Smooth muscle cell of the coronary artery (primary cell): ENCODE measurements at places on chromosomes 6 and 20. TPM values are rescaled to one million over a fixed set of nuclear protein-coding genes. Genes with fewer than 3 reads are reported as not detected.

BYSL gene
- total RNA-seq, result 22.1 and 25.4 TPM in 2 replicates

SLC25A27 gene
- total RNA-seq, result 0.75 and 17.0 TPM in 2 replicates

ULBP3 gene
- 5.0 and 5.2 TPM in 2 replicates for total RNA-seq

RAET1L gene
- not detected in 2 replicates for total RNA-seq

UNC93A gene
- not detected in 2 replicates for total RNA-seq

PIM1 gene
- total RNA-seq, result 10.9 and 25.2 TPM in 2 replicates

TRIM10 gene
- not detected in 2 replicates for total RNA-seq

PRR18 gene
- total RNA-seq, result not detected in 2 replicates

SLC2A10 gene
- 33.5 and 45.4 TPM in 2 replicates for total RNA-seq

PI16 gene
- total RNA-seq, result under 0.01 and 18.0 TPM in 2 replicates

PTGIS gene
- 157 and 209 TPM in 2 replicates for total RNA-seq

HS3ST5 gene
- total RNA-seq, result not detected in 2 replicates

ADGRF4 gene
- not detected in 2 replicates for total RNA-seq

BMP7 gene
- total RNA-seq, result under 0.01 TPM in 1 of 2 replicates, not detected in the other

CASS4 gene
- 0.12 and 0.38 TPM in 2 replicates for total RNA-seq

DNAAF9 gene
- 7.3 and 7.5 TPM in 2 replicates for total RNA-seq

FAM162B gene
- 0.30 and 0.82 TPM in 2 replicates for total RNA-seq

ZBP1 gene
- total RNA-seq, result not detected in 2 replicates

CLDN20 gene
- not detected in 2 replicates for total RNA-seq

TBCC gene
- total RNA-seq, result 17.9 and 29.5 TPM in 2 replicates

TINAG gene
- not detected in 2 replicates for total RNA-seq

THBS2 gene
- total RNA-seq, result 1,023 and 3,001 TPM in 2 replicates

PPIL1 gene
- total RNA-seq, result 5.7 and 26.2 TPM in 2 replicates

NR2E1 gene
- not detected in 2 replicates for total RNA-seq

SOX4 gene
- total RNA-seq, result 6.2 and 61.5 TPM in 2 replicates

MRPS18B gene
- 36.3 and 43.5 TPM in 2 replicates for total RNA-seq

MACROD2 gene
- 0.38 and 4.0 TPM in 2 replicates for total RNA-seq
